ENCODE measurements at places on chromosomes 16 and 17. TPM values are rescaled to one million over a fixed set of nuclear protein-coding genes. Genes with fewer than 3 reads are reported as not detected.
A peak's percentile ranks its signal among the peaks of the same experiment; 100 is the strongest.

- DNase-seq = no peak
Measured at GRCh38 chr17:19457046-19457445, 46.0 kb downstream of the RNF112 start.

GRCh38 chr17:69551212-69552010, 136.9 kb downstream of the MAP2K6 start:
- no peak for DNase-seq

- peak; percentile 16 for DNase-seq
Measured at GRCh38 chr16:77332792-77333191, 102.0 kb downstream of the ADAMTS18 start.

- no peak for DNase-seq
Measured at GRCh38 chr17:8101721-8102120, 14.2 kb upstream of the ALOX12B start.

- no peak for DNase-seq
Measured at GRCh38 chr17:20979792-20980083, 63.1 kb downstream of the USP22 start.

DNA sequence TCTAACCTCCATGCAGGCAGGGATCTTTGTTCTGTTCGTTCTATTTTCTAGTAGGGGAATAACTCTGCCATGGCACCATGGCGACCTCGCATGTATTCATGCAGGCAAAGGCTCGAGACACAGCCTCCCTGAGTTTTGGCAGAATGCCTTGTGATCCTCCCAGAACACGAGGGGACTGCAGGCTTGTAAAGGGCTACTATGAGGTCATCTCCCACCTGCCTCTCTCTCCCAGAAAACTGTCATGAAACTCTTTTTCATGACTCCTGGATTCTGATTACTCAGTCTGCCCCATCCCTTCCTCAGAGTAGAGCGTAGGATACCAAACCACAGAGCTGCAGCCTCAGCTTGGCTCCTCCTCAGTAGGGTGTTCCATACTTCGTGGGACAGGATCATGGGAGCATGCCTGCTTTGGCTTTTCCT, 64.3 kb downstream of the IGF2BP1 start:
- DNase-seq = no peak

GRCh38 chr17:66514227-66514806, 211.9 kb downstream of the PRKCA start:
- no peak for DNase-seq

DNA sequence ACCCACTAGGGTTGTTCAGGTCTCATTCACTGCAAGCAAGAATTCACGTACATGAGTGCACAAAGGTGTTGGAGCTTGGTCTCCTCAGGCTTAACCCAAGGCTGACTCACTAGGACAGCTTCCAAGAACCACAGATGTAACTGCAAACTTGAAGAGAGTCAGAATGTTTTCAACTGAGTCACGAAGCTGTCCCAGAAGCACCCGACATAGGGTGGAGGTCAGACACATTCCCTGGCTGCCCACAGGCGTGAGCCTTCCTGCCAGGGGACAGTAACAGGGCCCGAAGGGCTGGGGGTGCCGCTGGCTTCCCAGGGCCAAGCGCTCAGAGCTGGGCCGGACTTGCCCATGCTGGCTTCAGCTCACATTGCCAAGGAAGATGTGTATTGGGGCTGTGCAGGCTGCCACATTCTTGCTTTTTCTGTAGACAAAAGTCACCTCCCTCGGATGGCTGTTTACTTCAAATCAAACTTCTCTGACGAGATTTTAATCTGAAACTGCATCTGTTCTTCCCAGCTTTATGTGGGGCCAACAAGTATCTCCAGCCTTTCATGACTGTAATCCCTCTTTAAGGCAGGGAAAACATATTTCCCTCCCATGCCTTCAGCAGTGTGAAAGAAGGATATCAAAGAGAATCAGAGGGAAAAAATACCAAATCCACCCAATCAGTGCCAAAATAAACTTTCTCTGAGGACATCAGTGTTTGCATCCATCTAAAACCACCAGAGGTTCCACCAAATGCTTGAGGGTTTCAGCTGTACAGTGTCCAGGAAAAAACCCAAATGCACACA, 14.3 kb downstream of the CMTM3 start:
- no peak for DNase-seq

- no peak for DNase-seq
Measured at GRCh38 chr16:65919145-65919985, 447.1 kb upstream of the CDH5 start.

GRCh38 chr16:68369168-68369567, 58.3 kb downstream of the PRMT7 start:
- DNase-seq = no peak

DNA sequence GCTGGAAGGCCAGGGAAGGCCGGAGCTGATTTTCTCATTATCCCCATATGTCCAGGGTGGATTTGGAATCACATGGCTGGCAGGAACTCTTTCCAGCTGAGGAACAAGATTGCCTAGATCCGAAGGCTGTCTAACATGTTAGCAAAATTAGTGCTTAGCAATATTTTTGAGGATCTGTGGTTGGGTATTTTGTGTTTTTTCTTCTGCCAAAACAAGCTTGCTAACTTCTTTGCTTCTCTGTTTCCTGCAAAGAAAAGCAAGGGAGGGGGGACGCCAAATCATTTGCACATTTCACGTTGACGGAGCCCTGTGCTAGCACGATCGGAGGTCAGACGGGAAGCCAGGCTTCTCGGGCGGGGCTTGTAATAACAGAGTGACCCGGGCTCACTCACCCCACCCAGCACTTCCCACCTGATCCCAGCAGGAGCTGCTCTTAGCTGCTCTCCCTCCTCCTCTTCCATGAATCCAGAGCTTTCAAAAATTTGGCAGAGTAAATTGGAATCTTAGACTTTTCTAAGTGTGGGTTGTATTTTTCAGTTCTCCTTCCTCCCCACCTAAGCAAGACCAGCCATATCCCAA, 33.3 kb upstream of the FOXF1 start:
- DNase-seq = peak; percentile 35

DNA sequence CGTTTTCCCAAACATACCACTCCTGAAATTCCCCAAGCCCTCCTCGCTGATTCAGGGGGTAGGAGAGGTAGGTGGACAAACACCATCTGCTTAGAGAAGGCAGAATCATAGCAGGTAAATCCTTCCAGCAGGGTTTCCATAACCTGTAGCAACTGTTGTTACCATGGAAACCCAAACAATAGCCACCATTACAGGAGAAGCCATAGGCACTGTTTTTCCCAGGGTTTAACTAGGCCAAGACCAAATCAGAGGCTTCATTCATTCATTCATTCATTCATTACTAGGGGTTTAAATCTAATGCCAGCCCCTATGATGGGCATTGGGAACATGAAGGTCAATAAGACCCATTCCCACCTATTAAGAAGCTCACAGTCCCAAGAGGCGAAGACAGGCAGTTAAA, 25.5 kb upstream of the CIITA start:
- DNase-seq = no peak

- no peak for DNase-seq
Measured at GRCh38 chr17:68599091-68599490, 2.1 kb downstream of the FAM20A start.

KRTAP16-1 gene
- not detected for total RNA-seq

GALR2 gene
- total RNA-seq = not detected

TLCD1 gene
- total RNA-seq = not detected

TRAPPC1 gene
- 21.7 TPM for total RNA-seq

SLFN12 gene
- 16.0 TPM for total RNA-seq

AIPL1 gene
- 0.31 TPM for total RNA-seq

OR3A2 gene
- 0.31 TPM for total RNA-seq
